ENCODE measurements at places on chromosomes 2 and 18.

DNA sequence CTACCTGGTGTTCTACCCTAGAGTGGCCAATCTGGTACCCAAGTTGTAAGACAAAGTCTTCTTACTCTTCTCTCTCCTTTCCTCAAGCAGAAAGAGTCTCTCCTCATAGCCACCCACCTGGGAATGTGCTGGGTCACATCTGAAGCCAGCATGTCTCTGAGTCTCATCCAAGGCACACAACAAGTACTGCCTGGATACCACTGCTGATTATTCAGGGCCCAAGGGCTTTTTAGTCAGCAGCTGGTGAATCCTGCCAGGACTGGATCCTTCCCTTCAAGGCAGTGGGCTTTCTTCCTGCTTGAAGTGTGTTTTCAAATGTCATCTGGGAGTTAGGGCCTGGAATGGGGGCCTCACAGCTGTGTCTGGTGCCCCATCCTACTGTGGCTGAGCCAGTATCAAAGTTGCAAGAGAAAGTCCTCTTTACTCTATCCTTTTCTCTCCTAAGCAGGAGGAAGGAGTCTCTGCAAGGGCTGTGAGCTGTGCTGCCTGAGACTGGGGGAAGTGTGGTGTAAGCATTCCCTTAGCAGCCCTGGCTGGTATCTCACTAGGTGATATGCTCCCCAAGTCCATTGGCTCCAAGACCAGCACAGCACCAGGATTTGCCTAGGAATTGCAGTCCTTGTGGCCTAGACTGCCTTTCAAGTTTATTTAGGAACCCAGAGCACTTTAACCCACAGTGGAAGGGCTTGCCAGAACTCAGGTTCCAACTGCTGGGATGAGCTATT is 27.2 kb downstream of the OXER1 start:
- no peak for DNase-seq

GRCh38 chr2:127072970-127073369 is 34.0 kb downstream of the BIN1 start:
- no peak for DNase-seq

DNA sequence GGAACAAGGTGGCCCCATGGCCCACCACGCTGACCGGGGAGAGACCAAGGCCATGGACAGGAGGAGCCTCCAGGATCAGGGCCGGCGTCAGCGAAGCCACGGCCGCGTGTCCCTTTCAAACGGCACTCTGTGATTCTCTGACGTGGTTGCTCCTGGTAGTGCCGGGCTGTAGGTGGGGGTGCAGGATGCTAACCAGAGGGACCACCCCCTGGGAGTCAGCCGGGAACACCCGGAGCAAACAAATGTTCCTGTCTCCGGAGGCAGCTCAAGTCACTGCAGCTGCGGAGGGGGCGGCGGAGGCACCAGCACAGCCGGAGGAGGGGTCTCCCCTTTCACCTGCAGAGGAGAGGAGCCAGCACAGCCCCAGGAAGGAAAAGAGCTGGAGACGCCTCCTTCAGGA is 750.6 kb upstream of the SALL3 start:
- no peak for DNase-seq

GRCh38 chr2:121171625-121172119 is 113.3 kb downstream of the TFCP2L1 start:
- DNase-seq: no peak

DNA sequence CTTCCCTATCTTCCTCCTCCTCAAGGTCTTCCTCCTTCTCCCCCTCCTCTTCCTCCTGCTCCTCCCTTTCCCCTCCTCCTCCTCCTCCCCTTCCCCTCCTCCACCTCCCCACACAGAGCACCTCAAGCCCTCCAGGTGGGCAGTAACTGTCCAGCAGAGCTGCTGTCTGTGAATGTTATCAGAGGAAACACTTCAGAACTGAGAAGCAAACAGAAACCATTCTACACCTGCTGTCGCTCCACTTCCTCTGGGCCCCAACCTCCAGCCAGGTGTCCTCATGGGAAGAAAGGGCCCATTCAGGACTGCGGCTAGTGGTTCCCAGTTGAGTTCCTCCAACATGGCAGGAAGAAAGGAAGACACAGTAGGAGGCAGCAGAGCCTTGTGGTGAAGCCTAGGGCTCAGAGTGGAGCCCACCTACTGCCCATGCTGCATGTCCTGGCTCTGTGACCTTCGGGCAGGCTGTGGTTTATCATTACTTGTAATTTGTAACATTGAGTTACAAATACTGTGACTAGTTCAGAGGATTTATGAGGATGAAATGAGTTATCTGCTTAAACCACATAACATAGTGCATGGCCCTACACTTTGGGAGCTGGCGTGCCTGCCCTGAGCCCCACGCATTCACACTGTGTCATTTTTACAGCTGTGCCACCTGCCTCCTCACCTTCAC is 165.9 kb upstream of the ID2 start:
- no peak for DNase-seq

DNA sequence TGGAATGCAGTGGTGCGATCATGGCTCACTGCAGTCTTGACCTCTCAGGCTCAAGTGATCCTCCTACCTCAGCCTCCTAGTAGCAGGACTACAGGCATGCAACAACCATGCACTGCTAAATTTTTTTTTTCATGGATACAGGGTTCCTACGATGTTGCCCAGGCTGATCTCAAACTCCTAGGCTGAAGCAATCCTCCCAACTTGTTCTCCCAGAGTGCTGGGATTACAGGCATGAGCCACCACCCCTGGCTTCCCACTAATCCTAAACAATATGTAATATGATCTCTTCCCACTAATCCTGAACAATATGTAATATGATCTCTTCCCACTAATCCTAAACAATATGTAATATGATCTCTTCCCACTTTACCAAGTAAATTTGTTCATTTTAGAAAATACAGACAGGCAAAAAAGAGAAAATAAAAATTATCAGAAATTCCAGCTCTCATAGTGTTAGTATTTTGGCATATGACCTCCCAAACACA is 33.7 kb upstream of the C18orf32 start:
- DNase-seq: no peak

GRCh38 chr2:165825041-165825440 is 31.0 kb upstream of the GALNT3 start:
- no peak for DNase-seq

DNA sequence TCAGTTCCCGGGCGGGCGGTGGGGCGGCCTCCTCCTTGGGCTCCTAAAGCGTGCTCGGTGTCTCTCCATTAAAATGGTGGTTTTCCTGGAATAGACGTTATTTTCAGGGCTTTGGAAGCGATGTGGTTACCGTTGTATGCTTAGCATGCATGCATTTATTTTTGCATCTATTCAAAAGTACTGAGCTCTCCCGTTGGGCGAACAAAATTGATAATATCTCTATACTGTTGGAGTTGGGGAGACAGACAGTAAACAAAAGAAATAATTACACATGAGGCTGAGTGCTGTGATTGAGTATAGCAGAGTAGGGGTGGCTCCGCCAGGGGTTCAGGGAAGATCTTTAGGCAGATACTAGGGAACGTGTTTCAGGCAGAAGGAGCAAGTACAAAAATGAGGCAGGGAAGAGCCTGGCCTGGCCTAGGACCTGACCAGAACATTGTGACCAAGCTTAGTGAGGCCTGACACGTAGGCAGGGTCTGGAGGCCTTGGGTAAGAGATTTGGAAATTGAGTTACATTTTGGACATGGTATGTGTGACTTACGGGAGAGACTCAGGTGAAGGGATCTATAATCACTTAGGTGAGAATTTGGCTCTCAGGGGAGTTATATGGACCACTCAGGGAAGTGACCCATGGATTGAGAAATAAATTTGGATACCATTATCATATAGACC is 674 bp downstream of the NCAPH start:
- no peak for DNase-seq

- DNase-seq: no peak
These were observed 130.5 kb downstream of the DSEL start for GRCh38 chr18:67386032-67386431.

- no peak for DNase-seq
These were observed 152.6 kb downstream of the COL6A3 start for GRCh38 chr2:237261327-237261726.

GRCh38 chr2:18991177-18992168 is 366.9 kb downstream of the OSR1 start:
- DNase-seq: no peak

- DNase-seq: no peak
These were observed 399.9 kb upstream of the CYRIA start for GRCh38 chr2:17065536-17065935.

GRCh38 chr2:236294647-236295046 is 30.4 kb upstream of the ASB18 start:
- DNase-seq: no peak

- DNase-seq: peak; percentile 56
These were observed 1.4 kb downstream of the GPR35 start for GRCh38 chr2:240626531-240627300.

- no peak for DNase-seq
These were observed 275.6 kb upstream of the CXCR4 start for GRCh38 chr2:136393514-136393913.

- DNase-seq: no peak
These were observed 88.4 kb downstream of the MEP1B start for GRCh38 chr18:32278177-32278799.

GRCh38 chr2:111194835-111195621 is 74.3 kb downstream of the BCL2L11 start:
- DNase-seq: no peak

GRCh38 chr2:157559461-157559860 is 69.2 kb downstream of the ACVR1C start:
- no peak for DNase-seq

- no peak for DNase-seq
These were observed 79.3 kb upstream of the MMADHC start for GRCh38 chr2:149666809-149667320.

Data from CD4-positive, alpha-beta T cell (primary cell).